ENCODE measurements at places on chromosomes 6 and 20.

GRCh38 chr6:1906609-1907008 lies 296.9 kb downstream of the FOXC1 start:
- DNase-seq, result no peak

- DNase-seq, result no peak
Observed at GRCh38 chr6:16375206-16375605, 136.8 kb downstream of the GMPR start.

GRCh38 chr6:158499601-158500000 lies 60.3 kb upstream of the TMEM181 start:
- DNase-seq, result no peak

GRCh38 chr6:115830895-115831294 lies 229.8 kb downstream of the FRK start:
- peak; percentile 2 for DNase-seq

GRCh38 chr20:62651285-62652021 lies 9.2 kb downstream of the SLCO4A1 start:
- DNase-seq, result peak; percentile 50

DNA sequence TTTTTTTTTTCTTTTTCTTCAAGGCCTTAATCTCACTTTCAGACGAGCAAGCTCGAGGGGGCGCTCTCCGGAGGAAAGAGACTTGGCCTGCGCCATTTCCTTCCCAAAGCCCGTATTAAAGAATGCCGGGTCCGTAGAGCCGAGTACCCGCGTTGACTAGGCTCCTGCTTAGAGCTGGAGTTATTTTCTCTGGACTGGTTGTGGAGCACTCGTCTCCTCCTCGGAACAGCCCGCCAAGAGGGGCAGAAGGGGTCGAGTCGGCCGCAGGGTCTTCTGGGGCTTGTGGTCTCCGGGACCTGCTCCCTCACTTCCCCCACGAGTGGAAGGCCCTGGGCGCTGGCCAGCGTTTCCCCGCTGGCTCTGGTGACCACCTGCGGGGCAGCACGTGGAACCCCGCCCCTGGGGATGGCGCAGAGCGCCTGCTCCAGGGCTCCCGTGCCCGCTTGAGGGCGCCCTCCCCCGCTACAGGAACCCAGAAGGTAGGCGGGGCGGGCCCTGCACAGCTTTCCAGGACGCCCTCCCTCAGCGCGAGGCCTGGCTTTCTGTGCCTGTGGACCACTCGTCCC lies 2.7 kb upstream of the MEI4 start:
- no peak for DNase-seq
